ENCODE measurements at places on chromosomes 6 and 20.

DNA sequence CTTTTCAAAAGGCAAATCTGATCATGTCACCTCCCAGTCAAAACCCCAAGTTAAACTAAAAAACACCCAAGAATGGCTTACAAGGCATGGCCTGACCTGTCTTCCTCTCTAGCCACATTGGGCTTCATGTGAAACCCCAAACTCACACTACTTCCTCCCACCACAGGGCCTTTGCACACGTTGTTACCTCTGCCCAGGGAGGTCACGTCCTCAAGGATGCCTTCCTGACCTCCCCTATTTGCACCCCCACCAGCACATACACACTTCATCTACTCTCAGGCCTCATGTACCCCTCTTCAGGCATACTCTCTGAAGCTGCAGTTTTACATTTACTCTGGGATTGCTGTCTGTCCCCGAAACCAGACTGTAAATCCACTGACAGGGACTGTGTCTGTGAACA, 6.1 kb downstream of the EZR start:
- no peak for DNase-seq

GRCh38 chr20:8344106-8344505, 212.0 kb downstream of the PLCB1 start:
- no peak for DNase-seq

GRCh38 chr20:32632461-32633354, 41.0 kb downstream of the C20orf203 start:
- no peak for DNase-seq

GRCh38 chr20:22473293-22473692, 111.1 kb downstream of the FOXA2 start:
- no peak for DNase-seq

- DNase-seq, result no peak
Measured at GRCh38 chr6:83257791-83258190, 64.6 kb downstream of the RWDD2A start.

- no peak for DNase-seq
Measured at GRCh38 chr20:1857466-1857865, 37.7 kb upstream of the SIRPA start.

DNA sequence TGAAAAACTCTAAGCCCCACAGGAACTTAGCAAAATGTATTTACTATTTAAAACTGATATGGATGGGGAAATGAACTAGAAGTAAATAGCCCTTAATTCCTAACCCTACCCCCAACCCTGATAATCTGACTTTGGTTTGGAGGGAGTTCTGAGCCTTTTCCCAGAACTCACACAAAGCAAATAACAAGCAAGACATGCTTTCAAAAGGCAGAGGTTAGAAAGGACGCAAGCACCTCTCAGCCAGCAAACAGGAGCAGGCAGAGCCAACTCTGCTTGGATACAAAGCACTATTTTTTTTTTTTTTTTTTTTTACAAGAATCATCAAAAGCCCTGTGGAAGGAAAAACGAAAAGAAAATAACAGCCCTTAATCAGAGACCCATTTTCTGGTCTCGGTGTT, 58.7 kb downstream of the SLC22A23 start:
- no peak for DNase-seq

DNA sequence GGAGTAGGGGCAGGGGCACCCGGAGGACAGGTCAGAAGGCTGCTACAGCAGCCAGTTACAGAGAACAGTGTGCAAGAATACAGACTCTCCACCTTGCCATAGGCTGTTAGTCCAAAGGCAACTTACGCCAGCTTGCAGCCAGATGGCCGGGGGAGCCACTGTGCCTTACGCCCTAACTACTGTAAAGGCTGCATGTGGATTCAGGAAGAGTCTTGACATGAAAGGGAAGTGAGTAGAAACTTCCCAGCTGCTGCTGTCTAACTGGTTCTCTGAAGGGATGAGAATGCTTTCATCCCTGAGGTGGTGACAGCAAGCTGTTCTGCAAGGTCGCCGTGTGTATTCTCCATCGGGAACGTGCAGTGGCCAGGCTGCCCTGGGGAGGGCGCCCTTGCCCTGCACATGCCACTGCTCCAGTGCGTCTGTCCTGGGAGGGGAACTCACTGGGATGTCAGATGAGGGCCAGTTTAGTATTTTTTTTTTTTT, 46.1 kb downstream of the LYRM4 start:
- DNase-seq, result no peak

GRCh38 chr20:31712564-31713311, 9.9 kb downstream of the BCL2L1 start:
- peak; percentile 71 for DNase-seq

DNA sequence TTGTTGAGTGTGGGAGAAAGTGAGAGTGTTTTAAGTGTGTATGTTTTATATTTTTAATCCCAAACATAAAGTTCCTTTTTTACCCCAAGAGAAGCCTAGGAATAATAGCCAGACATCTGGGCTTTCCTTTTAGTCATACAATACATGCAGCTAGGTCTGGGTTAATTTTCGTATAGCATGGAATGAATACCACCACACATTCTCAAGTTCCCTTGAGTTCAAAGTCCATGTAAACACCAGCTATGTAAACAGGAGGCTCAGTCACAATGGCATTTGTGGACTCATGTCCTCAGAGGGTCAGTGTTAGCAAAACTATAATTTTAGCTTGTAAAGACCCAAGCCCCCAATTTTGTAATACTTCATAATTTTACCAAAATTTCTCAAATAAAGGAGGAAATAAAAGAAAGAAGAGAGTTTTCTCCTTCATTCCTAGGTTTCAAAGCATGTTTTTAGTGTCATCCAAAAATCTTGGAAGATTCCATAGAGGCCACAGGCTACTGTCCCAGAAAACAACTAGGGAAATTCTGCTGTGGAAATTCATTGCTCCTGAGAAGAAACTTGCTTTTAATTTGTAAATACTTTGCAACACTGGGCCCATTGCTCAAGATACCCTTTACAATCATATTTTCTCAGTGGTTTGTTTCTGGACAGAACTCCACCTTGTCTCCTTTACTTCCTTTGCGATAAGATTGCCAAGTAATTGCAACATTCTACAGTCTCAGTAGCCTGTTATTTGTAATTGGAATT, 671.2 kb downstream of the COL12A1 start:
- DNase-seq, result peak; percentile 8

DNA sequence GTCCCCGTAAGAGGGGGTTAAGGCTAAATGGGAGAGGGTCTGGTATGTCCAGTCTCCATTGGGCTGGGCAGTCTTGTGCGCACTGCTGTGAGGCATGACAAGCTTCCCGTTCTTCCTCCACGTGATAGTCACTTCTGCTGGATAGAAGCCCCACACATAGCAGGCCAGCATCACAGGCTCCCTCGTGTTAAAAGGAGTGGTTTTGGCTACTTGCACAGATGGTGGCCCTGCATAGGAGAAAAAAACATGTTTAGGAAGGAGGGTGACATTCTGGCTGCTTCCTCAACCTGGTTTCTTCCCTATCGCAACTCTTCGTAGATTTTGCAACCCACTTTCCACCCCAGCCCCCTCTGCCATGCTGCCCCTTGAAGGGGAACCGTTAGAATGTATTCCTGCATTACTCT, 3.6 kb downstream of the HLA-DMB start:
- no peak for DNase-seq

DNA sequence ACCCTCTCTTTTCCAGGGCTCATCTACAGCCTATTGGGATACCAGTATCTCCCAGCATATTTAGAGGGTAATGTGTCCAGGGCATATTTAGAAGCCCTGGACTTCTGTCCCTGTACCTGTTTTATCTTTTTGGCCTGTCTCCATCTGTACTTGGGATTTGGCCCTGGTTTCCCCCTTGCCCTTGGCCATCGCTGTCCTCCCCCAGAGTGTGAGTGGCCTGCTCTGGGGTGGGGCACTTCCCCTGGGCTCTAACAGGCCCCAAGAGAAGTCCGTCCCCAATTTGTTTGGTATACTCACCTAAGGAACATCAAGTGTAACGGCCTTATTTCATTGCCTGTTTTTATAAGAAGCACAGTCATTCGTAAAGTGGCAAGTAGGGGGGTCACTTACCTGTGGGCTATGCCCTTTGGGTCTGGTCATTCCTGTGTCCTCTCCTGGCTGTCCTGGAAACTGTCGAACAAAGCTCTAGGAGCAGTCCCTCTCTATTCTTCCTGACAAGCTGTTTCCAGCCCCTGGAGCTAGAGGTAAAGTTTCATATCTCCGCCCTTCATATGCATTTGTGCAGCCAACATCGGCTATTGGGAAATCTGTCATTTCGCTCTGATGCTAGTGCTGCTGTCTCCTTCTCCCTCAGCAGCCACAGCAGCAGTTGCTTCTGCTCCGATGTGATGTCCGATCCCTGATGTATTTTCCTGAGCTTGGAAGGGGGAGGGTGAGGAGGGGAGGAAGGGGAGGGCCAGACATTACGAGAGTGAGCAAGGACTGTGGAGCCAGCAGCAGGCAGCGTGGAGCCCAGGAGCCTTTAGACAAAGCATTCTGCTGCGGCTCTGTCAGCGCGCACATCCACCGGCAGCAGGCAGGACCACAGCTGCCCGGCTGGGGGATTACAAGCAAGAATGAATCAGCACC, 83.4 kb downstream of the TCP11 start:
- no peak for DNase-seq

GRCh38 chr6:38131527-38131965, 312.0 kb downstream of the ZFAND3 start:
- DNase-seq, result peak; percentile 86

DNA sequence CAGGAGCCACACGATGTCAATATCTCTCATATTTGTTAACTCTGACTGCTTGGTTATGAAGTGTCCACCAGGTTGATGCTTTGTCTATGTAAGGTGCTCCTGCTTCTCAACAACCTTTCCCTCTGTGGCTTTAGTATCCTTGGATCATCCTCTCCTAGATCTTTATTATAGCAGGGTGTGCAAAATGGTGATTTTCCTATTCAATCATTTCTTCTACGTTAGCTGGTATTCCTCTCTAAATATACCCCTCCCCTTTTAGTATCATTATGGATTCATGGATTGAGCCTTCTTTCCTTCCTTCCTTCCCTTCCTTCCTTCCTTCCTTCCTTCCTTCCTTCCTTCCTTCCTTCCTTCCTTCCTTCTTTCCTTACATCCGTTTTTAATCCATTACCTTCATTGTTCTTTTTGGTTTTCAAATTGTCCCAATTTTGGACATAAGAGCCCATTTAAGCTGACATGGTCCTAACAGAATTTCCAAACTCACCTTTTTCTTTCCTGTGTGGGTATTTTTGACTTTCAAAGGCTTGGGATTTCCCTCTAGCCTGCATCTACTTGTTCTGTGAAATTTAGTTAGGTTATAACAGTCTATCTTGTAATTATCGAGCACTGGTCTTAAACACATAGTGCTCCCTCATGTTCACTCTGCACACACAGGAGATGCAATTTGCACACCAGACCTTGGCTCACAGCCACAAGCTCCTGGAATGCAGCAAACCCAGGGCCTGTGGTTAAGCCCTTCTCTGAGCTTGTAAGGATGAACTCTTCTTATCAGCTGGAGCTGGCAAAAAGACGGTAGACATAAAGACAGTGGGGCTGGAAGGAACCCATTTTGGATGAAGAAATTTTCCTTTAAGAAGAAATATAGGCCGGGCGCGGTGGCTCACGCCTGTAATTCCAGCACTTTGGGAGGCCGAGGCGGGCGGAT, 109.9 kb downstream of the SLC24A3 start:
- DNase-seq, result no peak

- no peak for DNase-seq
Measured at GRCh38 chr6:47353871-47354270, 44.2 kb upstream of the TNFRSF21 start.

DNA sequence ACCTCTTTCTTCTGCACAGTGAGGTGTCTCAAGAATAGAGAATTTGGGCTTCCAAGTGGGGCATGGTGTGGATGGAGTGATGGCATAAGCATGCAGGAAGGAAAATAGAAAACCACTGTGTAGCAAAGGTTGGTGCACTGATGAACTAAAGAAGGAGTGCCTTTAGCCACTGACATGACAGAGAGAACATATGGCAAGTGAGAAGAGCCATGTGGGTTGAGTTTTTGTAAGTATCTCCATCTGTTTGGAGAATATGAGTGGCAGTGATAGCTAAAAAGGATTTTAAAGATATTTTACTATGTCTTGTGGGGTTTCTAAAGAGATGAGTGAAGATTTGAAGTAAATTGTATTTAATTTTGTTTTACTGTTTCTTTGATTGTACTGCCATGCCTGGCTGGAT, 160.5 kb upstream of the GRIK2 start:
- DNase-seq, result no peak

GRCh38 chr6:30071081-30071818, 4.3 kb downstream of the PPP1R11 start:
- no peak for DNase-seq

DNA sequence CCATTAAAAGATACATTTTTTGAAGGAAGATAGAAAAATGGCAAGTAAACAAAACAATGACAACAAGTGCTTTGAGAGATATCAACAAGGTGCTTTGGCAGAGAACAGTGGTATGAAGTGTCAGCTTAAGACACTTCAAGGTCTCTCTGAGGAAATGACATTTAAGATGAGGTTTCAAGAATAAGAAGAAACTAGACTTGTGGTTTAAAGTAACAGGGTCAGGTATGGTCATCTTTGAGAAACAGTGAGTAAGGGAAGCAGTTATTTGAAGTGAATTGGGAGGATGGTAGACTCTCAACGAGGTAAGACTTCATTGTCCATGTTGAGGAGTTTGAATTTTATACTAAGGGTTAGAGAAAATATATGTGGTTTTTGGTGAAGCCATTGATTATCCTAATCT, 77.8 kb downstream of the SYCP2L start:
- no peak for DNase-seq

DNA sequence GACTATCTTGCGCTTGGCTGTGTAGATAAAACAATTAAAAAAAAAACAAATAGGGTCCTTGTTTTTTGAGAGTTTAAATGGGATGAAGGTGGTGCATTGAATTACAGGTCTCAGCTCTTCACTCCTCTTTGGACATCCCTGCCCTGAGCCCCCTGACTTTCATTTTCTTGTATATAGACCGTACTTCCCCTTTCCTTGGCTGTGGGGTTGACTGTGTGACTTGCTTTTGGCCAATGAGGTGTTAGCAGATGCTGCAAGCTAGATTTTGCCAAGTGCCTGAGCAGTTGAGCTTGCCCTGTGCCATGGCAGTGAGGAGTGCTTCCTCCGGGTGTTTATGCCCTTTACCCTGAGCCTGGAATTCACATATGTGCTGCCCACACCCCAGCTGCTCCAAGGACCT, 386.1 kb upstream of the ZFP64 start:
- no peak for DNase-seq

GRCh38 chr6:87430499-87430898, 22.7 kb downstream of the CFAP206 start:
- DNase-seq, result no peak

DNA sequence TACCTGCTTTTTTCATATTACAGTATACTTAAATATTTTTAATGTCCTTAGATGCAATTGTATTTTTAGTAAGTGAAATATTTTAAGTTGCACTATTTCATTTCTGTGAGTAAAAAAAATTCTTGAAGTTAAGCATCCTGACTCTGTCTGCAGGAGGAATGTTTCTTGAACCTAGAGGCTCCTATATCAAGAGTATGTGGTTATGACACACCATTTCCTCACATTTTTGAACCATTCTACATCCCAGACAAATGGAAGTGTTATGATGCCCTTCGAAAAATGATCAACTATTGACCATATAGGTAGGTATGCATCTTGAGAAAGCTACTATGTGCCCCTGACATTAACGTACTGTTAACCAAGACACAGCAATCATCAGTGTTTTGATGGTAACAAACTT, 237.0 kb downstream of the BCKDHB start:
- DNase-seq, result no peak

Measured in fibroblast of the conjunctiva (primary cell).